ENCODE measurements at places on chromosomes 12 and 14.

DNA sequence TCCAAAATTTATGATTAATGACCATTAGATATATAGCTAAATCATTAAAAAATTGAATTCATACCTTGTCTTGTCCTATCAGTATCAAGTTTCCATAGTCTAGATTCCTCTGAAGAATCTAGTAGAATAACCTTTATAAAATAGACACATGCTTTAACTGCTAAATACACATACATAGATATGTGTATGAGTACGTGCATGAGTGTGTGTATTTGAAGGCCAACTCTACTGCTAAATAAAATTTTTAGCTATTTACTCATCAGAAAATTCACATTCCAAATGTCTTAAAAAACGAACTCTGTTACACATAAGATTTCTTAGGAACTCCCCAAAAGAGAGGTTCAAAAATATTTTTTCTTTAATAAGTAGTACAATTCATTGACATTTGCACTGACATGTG is 233.0 kb downstream of the SSPN start:
- no peak for DNase-seq

GRCh38 chr14:100586153-100586402 is 1.1 kb downstream of the BEGAIN start:
- no peak for DNase-seq

- no peak for DNase-seq
Measured at GRCh38 chr12:125393569-125393968, 328.3 kb downstream of the AACS start.

DNA sequence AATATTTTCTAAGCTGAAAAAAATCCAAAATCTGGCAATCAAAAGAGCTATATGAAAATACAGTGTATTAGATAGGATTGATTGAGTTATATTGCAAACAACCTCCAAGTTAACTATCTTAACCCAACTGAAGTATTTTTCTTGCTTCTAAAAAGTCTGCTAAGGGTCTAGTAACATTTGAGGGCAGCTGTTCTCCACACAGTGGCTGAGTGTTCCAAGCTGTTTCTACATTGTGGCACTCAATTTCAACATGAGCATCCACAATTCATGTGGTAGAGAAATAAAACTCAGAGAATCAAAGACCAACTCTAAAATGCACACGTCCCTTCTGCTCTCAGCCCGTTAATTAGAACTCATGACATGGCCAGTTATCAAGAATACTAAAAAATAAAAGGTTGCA is 340.0 kb downstream of the C12orf50 start:
- DNase-seq, result no peak

- DNase-seq, result no peak
Measured at GRCh38 chr12:79140711-79141110, 276.1 kb downstream of the SYT1 start.
